ENCODE measurements at places on chromosomes 11 and 22.

DNA sequence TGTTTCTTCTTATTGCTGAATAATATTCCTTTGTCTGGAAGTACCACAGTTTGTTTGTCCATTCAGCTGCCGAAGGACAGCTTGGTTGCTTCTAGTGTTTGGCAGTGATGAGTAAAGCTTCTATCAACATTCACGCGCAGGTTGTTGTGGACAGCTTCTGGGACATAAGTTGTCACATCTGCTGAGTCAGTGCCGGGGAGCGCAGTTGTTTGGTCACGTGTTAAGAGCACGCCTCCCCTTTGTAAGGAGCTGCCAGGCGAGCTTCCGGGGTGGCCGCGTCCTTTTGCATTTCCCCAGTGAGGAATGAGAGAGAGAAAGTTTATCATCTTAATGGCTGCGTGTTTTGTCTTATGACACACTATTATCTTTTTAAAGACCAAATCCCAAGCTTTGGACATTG, 30.3 kb downstream of the SAMM50 start:
- DNase-seq, result no peak

- no peak for DNase-seq
Measured at GRCh38 chr11:102614031-102614430, 11.1 kb downstream of the MMP20 start.

DNA sequence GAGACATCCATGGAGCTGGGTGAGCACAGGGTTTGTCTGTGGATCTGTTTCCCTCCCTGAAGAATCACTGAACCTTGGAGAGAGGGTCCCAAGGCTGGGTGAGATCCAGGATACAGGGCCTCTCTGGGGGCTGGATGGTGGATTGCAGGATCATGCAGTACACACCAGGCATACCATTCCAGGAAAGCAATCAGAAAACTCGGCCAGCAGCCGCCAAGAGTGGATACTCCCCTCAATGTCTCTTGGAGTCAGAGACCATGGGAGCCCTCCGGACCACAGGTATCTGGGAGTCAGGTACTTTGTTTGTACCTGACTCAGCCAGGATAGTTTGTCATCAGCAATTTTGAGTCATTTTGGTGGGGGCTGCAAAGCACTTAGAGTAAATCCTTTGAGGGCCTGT, 14.6 kb upstream of the SYT13 start:
- no peak for DNase-seq

DNA sequence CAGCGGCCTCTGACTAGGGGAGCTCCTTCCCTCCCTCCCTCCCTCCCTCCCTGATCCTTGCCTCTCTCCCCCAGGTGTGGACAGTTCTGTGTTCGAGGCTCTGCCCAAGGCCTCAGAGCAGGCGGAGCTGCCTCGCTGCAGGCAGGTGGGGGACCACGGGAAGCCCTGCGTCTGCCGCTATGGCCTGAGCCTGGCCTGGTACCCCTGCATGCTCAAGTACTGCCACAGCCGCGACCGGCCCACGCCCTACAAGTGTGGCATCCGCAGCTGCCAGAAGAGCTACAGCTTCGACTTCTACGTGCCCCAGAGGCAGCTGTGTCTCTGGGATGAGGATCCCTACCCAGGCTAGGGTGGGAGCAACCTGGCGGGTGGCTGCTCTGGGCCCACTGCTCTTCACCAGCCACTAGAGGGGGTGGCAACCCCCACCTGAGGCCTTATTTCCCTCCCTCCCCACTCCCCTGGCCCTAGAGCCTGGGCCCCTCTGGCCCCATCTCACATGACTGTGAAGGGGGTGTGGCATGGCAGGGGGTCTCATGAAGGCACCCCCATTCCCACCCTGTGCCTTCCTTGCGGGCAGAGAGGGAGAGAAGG, 11.1 kb upstream of the POU2F3 start:
- DNase-seq, result no peak

DNA sequence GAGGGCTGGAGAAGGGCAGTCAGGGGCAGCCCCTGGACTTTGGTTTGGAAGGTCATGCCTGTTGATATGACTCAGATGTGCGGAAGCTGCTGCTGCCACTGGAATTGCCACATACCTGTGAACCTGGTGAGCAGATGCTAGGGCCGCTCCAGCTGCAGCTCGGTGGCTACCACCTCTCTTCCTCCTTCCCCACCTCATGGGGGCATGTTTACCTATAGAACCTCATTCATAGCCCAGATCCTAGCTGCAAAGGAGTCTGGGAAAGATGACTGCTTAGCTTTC, 17.5 kb upstream of the TSPAN18 start:
- DNase-seq, result peak; percentile 29

GRCh38 chr11:128551611-128552335, 35.6 kb downstream of the ETS1 start:
- DNase-seq, result no peak

GRCh38 chr22:40605761-40606160, 30.8 kb downstream of the MRTFA start:
- no peak for DNase-seq

GRCh38 chr22:28907311-28908008, 24.1 kb downstream of the ZNRF3 start:
- no peak for DNase-seq

DNA sequence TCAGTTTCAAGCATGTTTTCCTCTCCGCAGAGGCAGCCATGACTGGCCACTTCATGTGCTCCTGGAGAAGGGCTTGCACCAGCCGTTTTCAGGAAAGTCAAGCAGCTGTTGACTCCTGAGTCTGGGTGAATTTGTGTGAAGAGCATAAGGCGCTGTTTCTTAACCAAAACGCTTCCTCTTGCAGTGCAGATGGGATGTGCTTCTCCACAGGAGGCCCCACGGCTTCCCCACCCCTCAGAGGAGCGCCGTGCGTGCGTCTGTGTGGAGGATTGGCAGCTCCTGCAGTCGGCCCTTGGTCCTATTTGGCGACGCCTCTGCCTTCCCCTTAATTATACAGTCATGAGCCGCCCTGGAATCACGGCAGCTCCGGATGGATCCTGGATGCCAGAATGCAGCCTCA, 54.1 kb upstream of the B3GAT1 start:
- DNase-seq, result no peak

DNA sequence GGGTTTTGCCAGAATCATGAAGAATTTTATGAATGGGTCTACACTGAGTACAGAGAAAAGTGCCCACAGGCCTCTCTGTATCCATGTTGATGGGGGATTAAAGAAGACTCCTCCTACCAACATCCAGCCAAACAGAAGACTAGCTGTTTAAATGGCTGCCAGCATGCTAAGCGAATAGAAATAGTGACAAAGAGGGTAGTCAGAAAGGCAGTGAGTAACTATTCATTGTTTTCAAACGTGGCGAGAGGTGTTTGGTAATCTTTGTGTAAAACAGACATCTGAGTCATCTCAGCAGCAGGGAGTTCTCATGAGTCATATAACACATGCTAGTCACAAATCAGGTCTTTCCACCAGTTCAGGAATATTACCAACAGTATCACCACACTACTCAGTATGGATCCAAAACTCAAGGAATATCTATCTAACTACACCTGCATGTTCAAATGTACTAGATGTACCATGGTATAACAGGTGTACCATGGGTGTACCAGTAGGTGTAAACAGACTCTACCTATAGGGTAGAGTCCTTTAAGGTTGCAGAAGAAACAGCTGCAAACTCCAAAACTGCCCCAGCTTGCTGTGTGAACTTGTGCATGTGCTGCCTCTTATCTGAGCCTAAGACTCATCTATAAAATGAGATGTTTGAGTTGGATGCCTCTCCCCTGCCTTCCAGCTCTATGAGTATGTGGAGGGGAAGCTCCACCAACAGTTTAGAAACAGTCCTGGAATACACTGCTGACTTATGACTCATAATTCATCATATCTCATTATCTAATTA, 82.0 kb downstream of the SLC1A2 start:
- peak; percentile 97 for DNase-seq

DNA sequence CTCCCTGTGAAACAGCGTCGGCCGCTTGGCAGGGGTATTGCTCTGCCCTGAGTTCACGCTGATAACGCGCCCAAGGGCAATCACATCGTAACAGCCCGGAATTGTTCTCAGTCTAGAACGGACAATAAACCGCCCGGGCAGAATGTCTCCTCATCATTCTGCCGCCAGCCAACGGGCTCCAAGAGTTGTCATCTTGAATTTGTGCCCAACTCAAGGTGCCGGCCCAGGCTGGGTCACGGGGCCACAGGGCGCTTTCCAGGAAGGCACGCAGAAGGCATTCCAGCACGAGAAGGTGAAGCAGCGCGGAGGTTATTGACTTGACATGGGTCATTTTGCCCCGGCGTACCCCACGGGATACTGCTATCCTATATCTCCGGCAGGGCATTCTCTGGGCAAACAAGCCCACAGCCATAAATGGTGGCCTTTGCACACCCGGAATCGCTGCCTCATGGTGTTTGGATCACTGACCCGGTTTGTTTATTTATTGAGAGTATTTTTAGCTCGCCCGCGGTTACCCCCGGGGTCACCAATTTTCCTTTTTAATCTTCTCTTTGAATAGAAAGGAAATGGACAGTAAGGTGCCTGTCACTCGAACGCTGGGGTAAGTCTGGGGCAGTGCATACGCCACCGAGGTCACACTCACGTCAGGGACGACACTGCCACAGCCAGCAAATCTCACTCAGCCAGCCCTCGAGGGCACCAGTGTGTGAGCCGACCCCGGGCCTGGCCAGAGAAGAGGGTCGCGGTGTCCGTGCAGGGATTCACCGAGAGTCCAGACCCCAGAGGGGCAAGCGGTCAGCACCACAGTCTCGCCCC, 72.4 kb upstream of the FGF3 start:
- no peak for DNase-seq

GRCh38 chr11:35138606-35138942, 397 bp upstream of the CD44 start:
- DNase-seq, result no peak

GRCh38 chr11:134017511-134018430, 51.1 kb upstream of the JAM3 start:
- DNase-seq, result no peak

DNA sequence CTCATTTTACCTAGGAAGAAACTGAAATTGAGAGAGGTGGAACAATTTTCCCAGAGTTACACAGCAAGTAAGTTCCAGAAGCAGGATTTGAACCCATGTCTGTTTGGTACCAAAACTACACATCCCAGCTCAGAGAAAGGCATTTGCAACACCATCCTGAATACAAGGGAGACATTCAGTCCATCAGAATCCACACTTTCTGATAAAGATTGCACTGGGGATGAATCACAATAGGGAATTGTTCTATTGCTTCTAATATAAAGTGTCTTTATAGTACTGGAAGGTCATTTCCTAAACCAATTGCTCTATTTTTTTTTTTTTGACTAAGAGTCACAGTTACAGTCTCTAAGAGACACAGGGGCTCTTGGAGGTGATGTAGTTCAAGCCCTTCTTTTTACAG, 208.1 kb upstream of the CADM1 start:
- DNase-seq, result no peak

GRCh38 chr11:71355281-71355680, 92.9 kb downstream of the DHCR7 start:
- DNase-seq, result no peak

GRCh38 chr22:37887584-37888378, 18.3 kb upstream of the MICALL1 start:
- no peak for DNase-seq

DNA sequence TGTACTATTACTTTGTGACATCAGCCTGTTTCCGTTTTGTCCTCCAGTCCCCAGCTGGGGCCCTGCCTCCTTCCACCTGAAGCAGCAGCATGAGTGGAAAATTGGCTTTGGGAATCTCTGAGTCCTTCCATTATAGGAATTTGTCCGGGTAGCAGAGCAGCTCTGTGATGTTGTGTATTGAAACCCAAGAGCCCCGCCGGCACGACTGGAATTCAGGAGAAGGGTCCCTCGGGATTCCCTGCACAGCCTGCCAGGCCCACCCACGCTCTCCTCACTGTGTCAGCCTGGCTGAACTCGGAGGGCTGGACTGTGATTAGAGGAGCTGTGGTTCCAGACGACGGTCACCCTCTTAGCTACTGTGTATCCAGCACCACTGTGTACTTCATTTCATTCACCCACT, 18.8 kb upstream of the TSPAN18 start:
- DNase-seq, result no peak

DNA sequence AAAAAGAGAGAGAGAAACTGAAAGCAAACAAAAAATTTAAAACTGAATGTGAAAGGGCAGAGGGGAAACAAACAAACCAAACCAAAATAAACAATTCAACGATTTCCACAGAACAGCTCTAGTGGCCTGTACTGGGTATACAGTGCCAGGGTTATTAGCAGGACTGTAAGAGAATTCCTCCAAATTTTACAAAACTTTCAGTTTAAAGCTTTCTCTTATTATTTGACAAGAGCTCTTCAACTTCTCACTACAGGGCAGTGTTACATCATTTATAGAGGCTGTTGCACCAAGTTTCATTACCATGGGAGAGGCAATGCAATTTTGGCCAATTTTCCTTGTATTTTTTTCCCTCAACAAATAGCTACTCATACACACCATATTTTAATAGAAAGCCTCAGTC, 44.3 kb upstream of the CLPB start:
- DNase-seq, result no peak

GRCh38 chr22:30474121-30474520, 2.3 kb upstream of the SEC14L3 start:
- DNase-seq, result no peak

GRCh38 chr11:128549256-128549944, 38.0 kb downstream of the ETS1 start:
- no peak for DNase-seq

DNA sequence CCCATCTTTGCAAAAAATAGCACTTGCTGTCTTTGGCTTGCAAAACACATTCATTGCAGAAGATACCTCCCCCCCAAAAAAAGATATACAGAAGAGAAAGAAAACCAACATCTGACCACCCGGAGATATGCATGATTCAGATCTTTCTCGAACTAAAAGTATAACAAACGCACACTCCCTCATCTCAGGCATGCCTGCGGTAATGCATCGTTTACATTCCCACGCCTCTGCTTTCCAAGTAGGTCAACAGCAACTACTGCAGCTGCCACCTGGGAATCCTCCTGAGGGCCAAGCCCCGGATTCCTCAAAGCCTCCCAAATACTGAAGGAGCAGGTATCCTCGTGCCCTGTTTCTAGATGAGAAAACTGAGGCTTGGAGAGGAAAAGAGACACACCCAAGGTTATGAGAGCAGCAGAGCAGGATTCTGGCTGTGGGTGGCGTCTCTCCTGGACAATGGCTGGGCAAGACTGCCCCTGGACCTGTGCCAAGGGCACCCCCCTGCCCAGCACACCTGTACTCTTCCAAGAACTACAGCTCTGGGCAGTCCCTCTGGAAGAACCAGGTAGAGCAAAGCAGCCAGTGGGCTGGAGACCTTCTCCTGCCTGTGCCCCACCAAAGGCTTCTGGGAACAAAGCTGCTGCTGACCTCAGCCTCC, 38.1 kb downstream of the NUP50 start:
- no peak for DNase-seq

GRCh38 chr11:44326615-44327475, 16.9 kb upstream of the ALX4 start:
- no peak for DNase-seq

GRCh38 chr11:77518471-77518870, 44.6 kb upstream of the PAK1 start:
- DNase-seq, result no peak

GRCh38 chr11:120205596-120206161, 5.2 kb upstream of the OAF start:
- no peak for DNase-seq

Measured in HCT116 (cell line).